ENCODE measurements at places on chromosomes 6 and 20.

GRCh38 chr20:19937218-19937617, 79.9 kb upstream of the NAA20 start:
- no peak for DNase-seq

GRCh38 chr6:31128093-31128676, 7.9 kb upstream of the CDSN start:
- DNase-seq, result peak; percentile 34

DNA sequence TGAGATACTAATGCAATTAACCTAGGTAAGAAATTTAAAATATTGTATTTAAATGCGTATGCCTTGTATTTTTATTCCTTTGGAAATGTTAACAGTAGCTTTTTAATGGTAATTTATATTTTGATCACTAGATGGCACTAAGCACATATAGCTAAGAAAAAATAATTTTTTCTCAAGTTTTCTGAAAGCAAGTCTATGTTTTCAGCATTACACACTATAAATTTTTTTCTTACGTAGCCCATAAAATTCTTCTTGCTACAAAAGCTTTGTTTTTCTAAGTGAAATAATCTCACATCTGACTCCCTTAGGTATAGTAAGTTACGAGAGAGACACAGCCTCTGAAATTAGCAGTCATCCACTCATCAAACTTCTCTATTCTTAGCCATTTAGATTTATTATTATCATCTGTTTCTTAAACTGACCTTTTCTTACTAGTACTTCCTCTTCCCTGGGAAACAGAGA, 35.7 kb downstream of the TSPYL4 start:
- peak; percentile 40 for DNase-seq

DNA sequence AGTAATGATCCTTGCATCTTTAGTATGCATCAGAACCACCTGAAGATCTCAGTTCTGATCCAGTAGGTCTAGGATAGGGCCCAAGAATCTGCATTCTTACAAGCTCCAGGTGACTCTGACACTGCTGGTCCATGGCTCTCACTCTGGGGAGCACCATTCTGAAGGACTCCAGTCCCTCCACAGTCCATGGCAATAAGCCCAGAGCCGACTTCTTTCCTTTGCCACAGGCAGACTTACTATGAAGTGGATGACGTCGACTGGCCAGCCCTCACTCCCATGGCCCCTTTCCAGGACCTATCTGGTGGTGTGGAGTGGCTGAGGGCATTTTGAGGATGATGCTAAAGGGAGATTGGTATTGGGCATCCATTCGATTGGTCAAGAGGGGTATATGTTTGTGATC, 21.8 kb upstream of the LY86 start:
- DNase-seq, result no peak

- DNase-seq, result peak; percentile 92
These were observed 222.6 kb upstream of the MARCKS start for GRCh38 chr6:113634352-113635163.

- DNase-seq, result no peak
These were observed 20.8 kb downstream of the DUSP22 start for GRCh38 chr6:313087-313486.

GRCh38 chr20:9594284-9594875, 80.0 kb downstream of the LAMP5 start:
- DNase-seq, result no peak

GRCh38 chr6:93318121-93318520, 101.2 kb downstream of the EPHA7 start:
- DNase-seq, result no peak

DNA sequence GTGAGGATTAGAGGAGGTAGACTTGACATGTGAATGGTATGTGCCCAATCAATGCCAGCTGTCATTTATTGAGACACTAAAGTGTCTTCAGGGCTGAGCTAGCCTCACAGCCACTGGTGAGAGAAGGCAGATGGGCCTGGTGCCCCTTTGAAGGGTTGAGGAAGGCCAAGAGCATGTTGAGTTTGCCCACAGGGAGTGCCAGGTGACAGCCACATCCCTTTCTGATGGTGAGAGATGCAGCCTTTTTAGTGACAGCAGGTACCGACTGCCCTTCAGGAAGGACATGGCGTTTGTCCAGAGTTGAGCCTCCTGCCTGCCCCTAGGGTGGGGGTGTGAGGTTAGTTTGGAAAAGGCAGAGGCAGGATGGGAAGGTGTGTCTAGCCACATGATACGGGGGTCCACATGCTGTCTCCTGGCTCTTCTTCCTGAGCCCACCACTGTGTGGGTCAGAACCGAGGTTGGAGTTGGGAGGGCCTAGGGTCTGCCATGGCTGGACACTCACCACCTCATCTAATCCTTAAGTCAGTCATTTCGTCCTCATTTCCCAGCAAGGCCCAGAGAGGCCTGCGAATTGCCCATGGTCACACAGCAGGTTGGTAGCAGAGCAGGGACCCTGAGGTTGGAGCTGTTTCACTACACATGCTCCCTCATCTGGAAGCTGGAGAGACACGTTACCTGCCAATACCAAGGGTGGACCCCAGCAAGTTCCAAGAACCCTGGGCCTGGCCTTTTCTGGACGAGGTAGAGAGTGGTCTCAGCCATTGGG, 32.5 kb downstream of the SPDEF start:
- no peak for DNase-seq

DNA sequence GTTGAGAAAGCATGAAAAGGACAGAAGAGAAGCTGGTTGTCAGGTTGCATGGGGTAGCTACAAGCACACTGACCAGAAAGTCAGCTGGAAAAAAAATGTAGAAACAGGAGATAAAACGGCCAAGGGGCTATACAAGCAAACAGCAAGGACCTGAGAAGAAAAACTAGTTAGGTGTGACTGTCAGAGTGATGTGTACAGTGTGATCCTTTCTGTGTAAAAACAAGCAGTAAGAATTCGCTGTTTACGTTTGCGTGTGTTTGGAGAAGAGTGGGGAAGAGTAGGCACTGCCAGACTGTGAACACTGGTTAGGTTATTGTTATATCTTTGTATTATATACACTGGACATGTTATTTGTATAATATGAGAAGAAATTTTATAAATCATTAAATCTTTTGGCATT, 28.1 kb downstream of the PTPN1 start:
- no peak for DNase-seq

- no peak for DNase-seq
These were observed 85.9 kb upstream of the PRND start for GRCh38 chr20:4635781-4636180.

DNA sequence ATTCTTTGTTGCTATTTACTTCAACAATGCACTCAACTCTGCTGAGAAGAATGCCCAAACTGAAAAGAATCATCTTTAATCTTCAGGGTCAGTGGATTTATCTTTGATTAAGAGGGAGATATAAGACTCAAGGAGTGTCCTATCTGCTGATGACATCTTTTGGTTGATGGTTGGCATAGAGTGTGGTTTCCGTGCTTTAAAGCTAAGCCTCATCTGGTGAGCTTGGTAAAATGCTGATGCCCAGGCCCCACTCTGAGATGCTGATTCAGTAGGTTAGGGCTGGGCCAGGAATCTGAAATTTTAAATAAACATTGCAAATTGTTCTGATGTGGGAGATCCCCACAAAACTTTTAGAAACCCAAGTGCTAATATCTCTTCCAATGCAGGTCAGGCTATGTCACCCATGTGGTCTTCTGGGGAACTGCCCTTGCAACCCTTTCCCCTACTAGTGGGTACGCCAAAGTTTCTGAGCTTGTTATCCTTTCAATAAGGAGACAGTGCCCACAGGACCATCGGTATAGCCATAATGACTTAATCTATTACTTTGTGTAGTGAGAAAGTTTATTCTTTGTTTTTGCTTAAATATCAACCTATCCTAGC, 68.5 kb upstream of the ARMH2 start:
- no peak for DNase-seq

- peak; percentile 40 for DNase-seq
These were observed 453 bp downstream of the KCNQ5 start for GRCh38 chr6:72622094-72622940.

DNA sequence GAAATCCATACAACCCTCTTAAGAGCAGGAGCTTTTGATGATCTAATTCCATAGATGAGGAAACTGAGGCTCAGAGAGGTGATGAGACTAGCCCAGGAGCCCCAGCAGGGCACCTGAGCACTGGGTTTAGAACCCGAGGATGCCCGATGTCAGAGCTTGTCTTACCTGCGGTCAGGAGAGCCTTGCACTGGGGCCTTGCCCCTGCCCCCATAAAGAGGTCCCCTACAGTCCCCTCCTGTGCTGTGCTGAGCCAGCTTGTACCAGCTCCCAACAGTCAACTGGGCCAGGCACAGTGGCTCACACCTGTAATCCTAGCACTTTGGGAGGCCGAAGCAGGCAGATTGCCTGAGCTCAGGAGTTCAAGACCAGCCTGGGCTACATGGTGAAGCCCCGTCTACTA, 58.6 kb downstream of the RIPOR3 start:
- no peak for DNase-seq

GRCh38 chr6:153537422-153537821, 406.3 kb upstream of the RGS17 start:
- DNase-seq, result no peak

GRCh38 chr6:165031502-165031901, 277.9 kb downstream of the C6orf118 start:
- no peak for DNase-seq

DNA sequence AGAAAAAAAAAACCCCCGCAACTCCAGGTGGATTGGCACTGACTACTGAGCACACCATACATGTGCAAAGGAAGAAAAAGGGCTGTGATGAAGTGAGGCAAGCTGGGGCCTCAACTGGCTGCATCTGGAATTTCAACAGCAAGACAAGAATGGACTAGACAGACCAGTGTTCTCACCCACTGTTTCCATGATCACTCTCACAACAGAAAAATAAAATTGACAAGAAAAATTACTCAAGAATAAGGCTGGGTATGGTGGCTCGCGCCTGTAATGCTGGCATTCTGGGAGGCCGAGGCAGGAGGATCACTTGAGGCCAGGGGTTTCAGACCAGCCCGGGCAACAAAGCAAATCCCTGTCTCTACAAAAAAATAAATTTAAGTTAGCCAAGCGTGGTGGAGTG, 18.8 kb downstream of the ZNF217 start:
- DNase-seq, result no peak

DNA sequence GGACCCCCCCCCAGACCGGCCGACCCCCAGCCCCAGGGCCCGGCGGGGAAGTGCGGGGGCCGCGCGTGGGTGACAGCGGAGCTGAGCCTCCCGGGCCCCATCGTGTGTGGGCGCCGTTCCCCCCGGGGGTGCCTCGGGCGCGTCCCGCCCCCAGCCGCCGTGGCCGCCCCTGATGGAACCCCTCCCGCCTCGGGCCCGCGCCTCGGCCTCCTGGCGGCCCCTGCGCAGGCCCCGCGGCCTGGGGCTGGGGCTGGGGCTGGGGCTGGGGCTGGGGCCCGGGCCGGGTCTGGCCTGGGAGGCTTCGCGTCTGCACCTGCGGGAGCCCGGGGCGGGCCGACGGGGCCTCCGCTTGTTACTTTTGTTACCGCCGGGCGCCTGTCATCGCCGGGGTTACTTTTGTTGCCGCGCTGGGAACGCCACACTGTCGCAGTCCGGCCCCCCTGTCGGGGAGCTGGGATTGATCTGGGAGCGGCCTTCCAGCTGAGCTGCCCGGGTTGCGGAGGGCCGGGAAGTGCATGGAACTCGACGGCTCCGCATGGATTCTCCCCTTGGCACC, 598 bp downstream of the OGFR start:
- DNase-seq, result no peak

- no peak for DNase-seq
These were observed 4.3 kb downstream of the AKAP7 start for GRCh38 chr6:131139599-131139998.

DNA sequence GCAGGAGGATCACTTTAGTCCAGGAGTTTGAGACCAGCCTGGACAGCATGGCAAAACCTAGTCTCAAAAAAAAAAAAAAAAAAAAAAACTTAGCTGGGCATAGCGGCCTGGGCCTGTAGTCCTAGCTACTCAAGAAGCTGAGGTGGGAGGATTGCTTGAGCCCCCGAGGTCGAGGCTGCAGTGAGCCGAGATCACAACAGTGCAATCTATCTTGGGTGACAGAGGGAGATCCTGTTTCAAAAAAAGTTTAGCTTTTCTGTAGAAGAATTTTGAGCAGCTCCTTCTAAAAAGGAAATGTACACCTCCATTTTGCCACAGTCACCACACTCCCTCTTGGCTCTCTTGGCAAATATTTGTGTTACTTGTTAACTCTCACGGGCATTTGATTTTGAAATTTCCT, 505.8 kb downstream of the DOK5 start:
- no peak for DNase-seq

DNA sequence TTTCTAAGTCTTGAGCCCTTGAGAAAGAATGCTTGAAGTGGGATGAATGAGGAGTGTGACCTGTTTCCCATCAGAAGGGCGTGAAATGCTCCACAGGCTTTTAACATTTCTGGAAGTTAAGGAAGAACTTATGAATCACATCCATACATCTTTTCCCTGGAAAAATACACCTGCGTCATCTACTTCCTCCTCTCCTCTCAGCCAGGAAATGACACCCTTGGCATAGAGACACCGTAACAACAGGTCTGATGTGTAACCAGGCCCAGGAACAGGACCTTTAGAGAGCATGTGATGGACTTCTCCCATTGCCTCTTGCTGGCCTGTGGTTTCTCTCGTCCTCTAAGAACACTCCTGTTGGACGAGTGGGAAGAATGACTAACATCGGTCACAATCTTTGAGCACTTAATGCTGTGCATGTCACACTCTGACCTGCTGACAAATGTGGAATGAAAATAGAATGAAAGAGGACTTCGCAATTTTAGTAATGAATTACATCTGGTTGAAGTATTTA, 28.5 kb upstream of the CITED2 start:
- peak; percentile 93 for DNase-seq

- DNase-seq, result no peak
These were observed 11.3 kb downstream of the SERPINB9 start for GRCh38 chr6:2891768-2892170.

GRCh38 chr6:166483573-166484250, 101.0 kb upstream of the MPC1 start:
- no peak for DNase-seq
